ENCODE measurements at places on chromosomes 2 and 18.

DNA sequence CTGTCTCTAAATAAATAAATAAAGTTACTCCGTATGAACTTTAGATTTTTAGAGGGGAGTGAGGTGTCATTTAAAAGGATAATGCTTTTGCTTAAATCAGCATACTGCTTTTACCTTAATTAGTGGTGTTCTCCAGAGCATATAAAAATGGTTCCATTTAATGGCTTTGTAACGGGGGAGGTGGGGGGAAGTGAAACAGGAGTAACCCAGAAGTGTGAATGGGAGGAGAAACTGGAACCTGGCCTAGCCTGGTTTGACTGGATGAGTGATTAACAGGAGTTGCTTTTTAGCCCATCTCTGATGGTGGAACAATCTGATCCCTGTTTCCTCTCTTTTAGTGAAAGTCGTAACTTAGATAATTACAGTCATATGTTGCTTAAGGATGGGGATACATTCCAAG, 1.6 kb downstream of the CNDP2 start:
- DNase-seq = no peak

GRCh38 chr2:149692961-149693396, 105.4 kb upstream of the MMADHC start:
- no peak for DNase-seq

- DNase-seq = no peak
Observed at GRCh38 chr18:47175283-47175897, 774 bp downstream of the IER3IP1 start.

- no peak for DNase-seq
Observed at GRCh38 chr2:151334082-151334815, 23.1 kb upstream of the TNFAIP6 start.

GRCh38 chr2:118059919-118060478, 28.3 kb upstream of the INSIG2 start:
- DNase-seq = no peak

Data from NCI-H1694 (cell line).